Epithelial cell of esophagus (primary cell): ENCODE measurements at places on chromosomes 7 and 10.

GRCh38 chr10:34869135-34869836, 54.2 kb upstream of the PARD3 start:
- no peak for DNase-seq

GRCh38 chr7:45394117-45394708, 180.0 kb upstream of the ADCY1 start:
- DNase-seq = no peak

DNA sequence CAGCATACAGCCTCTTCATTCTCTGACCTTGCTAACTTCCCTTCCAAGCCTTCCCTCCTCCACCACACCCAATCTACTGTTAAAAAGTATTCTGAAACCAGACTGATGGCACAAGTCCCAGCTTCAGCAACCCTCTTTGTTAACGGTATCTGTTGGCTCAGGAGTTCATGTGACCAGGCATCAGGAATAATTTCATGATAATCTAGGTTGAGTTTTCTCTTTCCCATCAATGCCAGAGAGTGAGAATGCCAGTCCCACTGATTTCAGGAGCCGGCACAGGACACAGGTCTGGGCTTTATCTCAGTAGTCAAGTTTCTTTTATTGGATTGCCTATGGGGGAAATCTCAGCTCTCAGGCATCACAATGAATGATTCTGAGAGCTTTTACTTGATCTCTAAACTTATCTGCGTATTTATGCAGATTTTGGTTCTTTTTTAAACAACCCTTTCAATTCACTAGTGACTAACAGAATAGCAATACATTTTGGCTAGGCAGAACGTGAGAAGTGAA, 231.0 kb upstream of the LYZL1 start:
- DNase-seq = no peak

GRCh38 chr10:23968301-23968700, 240.6 kb upstream of the KIAA1217 start:
- DNase-seq = no peak

DNA sequence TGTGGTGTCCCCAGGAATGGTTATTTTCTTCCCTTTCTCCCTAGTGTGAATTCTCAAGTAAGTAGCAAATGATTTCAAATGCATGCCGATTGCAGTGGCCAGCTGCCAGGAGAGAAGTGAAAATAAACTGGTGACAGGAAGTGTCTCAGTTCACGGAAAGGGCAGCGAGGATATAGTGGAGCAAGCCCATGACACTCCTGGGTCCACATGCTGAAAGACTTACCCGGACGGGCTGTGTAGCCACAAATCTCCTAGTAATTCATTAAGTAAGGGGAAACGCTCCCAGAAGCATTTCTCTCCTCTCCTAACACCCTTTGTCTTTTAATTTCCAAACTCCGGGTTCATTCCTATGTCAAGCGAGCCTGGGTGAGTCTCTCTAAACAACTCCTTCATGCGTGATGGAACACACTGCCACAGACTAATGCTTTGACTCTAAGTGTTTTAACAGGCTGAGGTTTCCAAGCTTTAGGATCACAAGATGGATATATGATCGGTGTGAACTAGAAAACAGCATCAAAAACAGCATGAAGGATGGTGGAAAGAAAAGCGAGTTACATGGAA, 125.6 kb downstream of the CYP26A1 start:
- peak; percentile 21 for DNase-seq

DNA sequence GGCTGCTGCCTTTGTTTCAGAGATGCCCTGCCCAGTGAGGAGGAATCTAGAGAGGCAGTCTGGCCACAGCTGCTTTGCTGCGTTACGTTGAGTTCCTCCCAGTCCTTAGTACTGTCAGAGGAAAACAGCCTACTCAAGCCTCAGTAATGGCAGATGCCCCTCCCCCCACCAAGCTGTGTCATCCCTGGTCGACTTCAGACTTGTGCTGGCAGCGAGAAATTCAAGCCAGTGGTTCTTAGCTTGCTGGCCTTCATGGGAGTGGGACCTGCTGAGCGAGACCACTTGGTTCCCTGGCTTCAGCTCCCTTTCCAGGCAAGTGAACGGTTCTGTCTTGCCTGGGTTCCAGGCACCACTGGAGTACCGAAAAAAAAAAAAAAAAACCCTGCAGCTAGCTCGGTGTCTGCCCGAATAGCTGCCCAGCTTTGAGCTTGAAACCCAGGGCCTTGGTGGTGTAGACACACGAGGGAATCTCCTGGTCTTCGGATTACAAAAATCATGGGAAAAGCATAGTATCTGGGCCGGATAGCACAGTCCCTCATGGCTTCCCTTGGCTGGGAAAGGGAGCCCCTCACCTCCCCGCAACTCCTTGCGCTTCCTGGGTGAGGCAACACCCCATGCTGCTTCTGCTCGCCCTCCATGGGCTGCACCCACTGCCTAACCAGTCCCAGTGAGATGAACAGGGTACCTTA, 9.1 kb downstream of the SDHAF3 start:
- DNase-seq = peak; percentile 28

DNA sequence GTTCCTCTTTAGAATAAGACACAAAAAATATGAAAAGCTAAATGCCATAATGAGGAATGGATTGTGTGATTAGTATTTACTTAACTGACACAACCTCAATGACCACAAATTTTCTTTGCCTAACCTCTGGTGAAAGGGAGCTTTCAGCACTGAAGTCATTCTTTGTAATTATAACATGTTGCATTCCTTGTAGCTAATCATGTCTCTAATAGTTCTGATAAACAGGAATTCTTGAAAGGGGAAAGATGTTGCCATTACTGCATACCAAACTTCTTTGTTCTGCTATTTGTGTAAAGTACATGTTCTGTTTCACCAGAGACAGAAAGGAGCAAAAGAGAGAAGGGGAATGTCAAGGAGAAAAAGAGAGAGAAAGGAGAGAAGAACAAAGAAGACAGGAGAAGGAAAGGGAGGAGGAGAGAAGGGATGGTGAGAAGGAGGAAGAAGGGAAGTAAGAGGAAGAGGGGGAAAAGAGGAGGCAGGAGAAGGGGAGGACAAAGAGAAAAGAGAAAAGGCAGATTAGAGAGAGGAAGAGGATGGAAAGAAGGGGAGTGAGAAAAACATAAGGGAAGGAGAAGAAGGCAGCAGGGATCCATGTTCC, 120.9 kb downstream of the SEMA3D start:
- peak; percentile 11 for DNase-seq

DNA sequence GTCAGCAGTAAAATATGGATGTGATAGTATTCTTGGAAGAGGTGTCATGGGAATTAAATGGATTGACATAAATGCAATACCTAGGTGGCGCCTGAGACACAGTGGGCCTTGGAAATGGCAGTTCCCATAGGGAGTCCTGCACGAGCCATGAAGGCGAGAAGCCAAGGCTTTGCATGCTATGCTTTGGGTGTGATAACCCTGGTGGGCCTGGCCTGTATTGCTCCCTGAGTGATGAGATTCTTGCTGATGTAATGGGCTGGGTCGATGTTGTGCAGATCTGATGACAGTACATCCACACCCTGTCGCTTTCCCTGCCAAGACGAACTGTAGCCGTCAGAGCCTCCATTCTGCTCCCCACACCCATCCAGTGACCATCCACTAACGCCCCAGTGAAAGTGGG, 46.4 kb downstream of the CREB5 start:
- no peak for DNase-seq

DNA sequence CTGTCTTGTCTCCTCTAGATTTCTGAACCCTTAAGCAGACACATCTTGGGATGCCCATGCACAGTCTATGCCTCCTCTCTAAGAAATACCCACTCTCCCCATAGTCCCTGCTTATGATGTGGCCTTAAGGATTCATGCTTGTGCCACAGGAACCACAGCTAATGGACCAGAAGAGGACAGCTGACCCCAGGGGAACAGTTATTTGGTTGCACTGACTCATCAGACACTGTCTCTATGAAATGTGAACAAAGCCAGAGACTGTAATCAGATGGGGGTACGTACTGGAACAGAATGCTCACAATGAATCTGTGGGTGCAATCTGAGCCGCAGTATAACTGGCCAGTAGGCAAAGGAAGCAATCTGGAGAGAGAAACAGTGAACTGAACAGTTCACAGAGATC, 121.9 kb downstream of the USP6NL start:
- DNase-seq = no peak

DNA sequence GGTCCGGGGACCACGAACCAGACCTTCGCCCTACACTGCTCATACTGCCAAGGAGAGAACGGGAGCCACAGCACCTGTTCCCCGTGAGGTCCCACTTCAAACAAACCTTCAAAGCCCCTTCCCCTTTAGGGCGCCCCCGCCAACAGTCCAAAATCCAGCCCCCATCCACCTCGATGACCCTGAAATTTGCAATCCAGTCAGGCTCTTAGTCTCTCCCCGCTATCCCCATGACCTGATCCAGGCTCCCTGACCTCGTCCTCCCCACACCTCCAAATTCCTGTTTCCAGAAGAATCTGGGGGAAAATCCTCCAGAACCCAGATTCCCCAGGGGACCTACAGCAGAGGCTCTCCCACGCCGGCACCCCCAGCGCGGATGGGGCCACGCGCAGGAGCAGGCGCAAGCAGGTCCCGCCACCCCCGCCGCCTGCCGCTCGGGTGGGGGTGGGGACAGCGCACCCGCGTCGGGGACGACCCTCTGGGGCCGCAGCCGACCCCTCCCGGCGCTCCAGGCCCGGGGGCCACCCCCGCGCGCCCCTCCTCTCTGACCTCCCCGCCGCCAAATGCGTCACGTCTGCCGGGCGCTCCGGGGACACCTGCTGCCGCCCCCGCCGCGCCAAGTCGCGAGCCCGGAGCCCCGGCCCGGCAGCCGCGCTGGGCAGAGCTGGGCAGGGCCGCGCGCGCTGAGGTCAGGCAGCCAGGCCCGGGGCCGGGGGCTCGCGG, 753 bp downstream of the CAMK2B start:
- no peak for DNase-seq

GRCh38 chr10:876438-876837, 55.1 kb downstream of the LARP4B start:
- DNase-seq = no peak

GRCh38 chr10:112605063-112605462, 158.0 kb downstream of the VTI1A start:
- DNase-seq = no peak

- DNase-seq = no peak
These were observed 42.8 kb upstream of the SEPHS1 start for GRCh38 chr10:13390604-13391522.

DNA sequence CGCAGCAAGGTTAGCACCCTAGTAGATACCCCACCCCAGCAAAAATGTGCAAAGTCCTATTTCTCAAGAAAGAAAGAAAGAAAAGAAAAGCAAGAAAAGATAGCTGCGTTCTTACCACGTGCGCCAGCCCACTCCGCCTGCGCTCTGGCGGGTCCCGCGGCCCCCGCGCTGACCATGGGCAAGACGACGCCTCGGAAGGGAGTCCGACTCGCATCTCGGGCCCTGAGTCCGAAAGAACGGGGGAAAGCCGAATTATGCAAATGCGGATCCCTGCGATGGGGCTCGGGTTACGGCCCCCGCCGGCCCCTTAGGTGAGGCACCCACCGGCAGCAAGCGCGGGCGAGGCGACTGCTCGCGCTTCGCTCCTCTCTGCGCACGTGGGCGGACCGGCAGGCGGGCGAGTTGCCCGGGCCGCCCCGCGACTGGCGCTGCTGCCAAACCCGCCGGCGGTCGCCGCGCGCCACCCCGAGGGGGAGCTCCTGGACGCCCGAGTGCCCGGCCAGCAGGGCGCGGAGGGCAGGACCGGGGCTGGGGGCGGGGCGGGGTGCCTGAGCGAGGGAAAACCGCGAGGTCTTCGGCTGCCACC, 2.4 kb upstream of the EGR2 start:
- DNase-seq = no peak

GRCh38 chr7:143374561-143374960, 6.6 kb upstream of the ZYX start:
- DNase-seq = no peak

- no peak for DNase-seq
These were observed 75.5 kb upstream of the STARD3NL start for GRCh38 chr7:38102507-38102906.

DNA sequence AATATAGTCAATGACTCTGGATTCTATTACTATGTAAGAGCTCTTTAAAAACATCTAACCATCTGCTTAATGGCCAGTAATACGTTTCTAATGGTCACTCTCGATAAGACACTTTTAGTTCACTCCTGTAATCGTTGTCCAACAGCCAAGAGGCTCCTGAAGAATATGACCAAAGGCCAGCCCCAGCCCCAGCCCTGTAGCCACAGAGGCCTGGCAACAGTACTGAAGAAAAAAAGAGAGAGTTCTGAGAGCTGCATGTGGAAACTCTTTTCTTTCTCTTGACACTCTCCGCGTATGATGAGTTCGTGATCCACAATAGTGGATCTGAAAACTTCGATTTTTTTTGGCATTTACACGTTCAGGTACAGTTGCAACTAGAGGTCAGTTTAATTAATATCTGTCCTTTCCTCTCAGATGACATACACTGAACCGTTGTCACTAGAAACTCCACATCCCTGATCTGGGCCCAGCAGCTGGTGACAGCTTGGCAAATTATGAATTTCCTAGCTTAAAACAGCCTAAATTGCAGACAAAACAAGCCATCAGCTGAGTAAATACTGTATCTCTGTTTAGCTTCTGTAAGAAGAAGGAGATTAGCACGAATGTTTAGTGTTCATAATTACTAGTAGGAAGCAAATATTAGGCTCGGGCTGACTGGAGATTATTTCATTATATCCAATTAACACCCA, 456.7 kb downstream of the LRMDA start:
- no peak for DNase-seq

DNA sequence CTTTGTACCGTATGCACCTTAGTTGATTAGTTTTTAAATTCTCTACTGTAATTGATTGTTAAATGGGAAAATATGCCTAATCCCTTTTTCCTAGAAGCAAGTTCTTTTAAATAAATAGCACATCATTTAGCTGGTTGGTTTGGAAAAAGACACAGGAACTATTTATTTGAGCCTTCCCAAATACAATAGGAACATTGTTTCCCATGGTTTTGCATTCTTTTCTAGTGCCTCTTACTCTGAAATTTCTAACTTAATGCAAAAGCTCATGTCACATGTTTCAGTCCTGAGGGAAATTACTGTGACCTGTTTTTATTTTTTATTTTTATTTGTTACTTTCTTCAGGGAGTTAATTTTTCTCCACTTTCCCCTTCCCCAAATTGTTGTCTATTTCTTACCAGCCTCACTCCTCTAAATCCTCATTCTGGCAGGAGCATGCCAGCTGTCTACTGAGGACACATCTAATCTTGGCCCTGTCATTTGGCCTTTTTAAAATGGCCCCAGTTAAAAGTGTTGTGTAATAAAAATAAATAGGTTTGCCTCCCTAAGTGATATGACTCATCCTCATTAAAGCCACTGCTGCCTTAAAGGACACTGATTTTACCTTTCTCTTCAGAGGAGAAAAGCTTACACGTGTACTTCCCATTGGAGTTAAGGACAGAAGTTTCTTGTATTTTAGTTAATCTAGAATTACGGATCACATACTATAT, 94.5 kb downstream of the PPP1R3A start:
- peak; percentile 14 for DNase-seq

GRCh38 chr10:10132009-10132408, 885.7 kb upstream of the CELF2 start:
- DNase-seq = no peak

- peak; percentile 28 for DNase-seq
These were observed 186.0 kb upstream of the PRPS1L1 start for GRCh38 chr7:18213652-18214051.

- DNase-seq = no peak
These were observed 240.4 kb downstream of the KIAA1217 start for GRCh38 chr10:24449321-24449740.

- DNase-seq = no peak
These were observed 162.7 kb downstream of the KCNMA1 start for GRCh38 chr10:77474939-77475338.

- no peak for DNase-seq
These were observed 146.8 kb downstream of the ARHGAP22 start for GRCh38 chr10:48457949-48458661.

GRCh38 chr7:146831875-146832274, 715.3 kb downstream of the CNTNAP2 start:
- DNase-seq = no peak
